ENCODE measurements at places on chromosomes 7 and 10. TPM values are rescaled to one million over a fixed set of nuclear protein-coding genes. Genes with fewer than 3 reads are reported as not detected.

GRCh38 chr7:158723266-158723665 is 18.7 kb upstream of the NCAPG2 start:
- no peak overlapping the region for H3K27ac ChIP-seq
- no peaks in the 10 kb centered on the region for H3K27me3 ChIP-seq
- H3K4me3 ChIP-seq = no peak overlapping the region
- no peaks in the 10 kb centered on the region for H3K4me1 ChIP-seq
- no peak for DNase-seq

DNA sequence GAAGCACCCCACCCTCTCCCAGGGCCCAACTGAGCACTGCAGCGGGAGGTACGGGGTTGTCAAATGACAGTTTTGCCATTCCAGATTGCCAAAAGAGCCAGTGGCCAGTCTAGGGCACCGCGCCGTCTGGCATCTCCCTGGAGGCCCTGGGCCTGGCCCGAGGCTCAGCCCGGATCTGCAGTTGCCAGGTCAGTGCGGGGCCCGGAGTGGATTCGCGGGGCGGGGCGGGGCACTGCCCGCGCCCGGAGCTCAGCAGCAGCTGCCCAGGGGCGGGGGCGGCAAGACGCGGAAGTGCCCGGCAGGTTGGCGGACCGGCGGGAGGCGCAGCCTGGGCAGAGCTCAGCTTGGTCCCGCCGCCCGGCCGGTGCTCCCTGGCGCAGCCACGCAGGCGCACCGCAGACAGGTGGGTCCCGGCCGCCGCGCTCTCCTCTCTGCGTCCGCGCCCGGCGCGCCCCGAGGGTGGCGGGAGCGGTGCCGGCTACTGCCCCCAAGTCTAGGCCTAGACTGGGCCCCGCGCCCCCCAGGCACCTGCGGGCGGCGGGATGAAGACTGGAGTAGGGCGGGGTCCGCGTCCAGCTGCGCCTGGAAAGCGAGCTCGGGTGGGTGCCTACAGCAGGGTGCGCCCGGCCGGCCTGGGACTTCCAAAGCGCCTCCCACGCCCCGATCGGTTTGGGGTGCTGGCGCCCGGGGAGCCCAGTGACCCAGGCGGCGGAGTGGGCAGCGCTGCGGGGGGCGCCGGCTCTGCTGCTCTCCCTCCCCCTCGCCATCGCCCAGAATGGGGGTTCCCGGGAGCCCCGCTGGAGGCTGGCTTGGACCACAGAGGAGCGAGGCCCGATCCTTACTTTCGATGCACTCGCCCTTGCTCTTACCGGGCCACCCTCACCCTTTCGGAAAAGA is at the start of gene IRF5:
TSS of gene IRF5 (plus strand) at position 281 of the 897 bp plus-strand sequence. CDS start 4,155 bp downstream, outside the sequence.
- peaks cover 7% of the 10 kb centered on the region for H3K4me1 ChIP-seq
- peak within 1 kb of the TSS; percentile 11 for H3K4me3 ChIP-seq
- peak; percentile 45 for DNase-seq
- H3K27ac ChIP-seq = no peak within 1 kb of the TSS
- no peaks in the 10 kb centered on the region for H3K27me3 ChIP-seq

- no peak overlapping the region for H3K27ac ChIP-seq
- no peak for DNase-seq
- H3K36me3 ChIP-seq = no peaks in the 10 kb centered on the region
- no peak overlapping the region for H3K4me3 ChIP-seq
- H3K27me3 ChIP-seq = peaks cover 9% of the 10 kb centered on the region
- H3K4me1 ChIP-seq = no peaks in the 10 kb centered on the region
Measured at GRCh38 chr7:95905167-95905566, 132.8 kb downstream of the DYNC1I1 start.

The LLCFC1 gene
- total RNA-seq = not detected

The ZNF425 gene
- total RNA-seq = 2.3 TPM

The VPS26A gene
- 59.4 TPM for total RNA-seq

The GHITM gene
- 281 TPM for total RNA-seq

The PRPS1L1 gene
- not detected for total RNA-seq

The PITX3 gene
- total RNA-seq = not detected

All from adrenal gland (tissue), 19 donors.